ENCODE measurements at places on chromosomes 5 and 9. TPM values are rescaled to one million over a fixed set of nuclear protein-coding genes. Genes with fewer than 3 reads are reported as not detected.

The FAM221B gene
- not detected for total RNA-seq

The TRIM7 gene
- total RNA-seq = 3.0 TPM

The PGM5 gene
- total RNA-seq = not detected

GRCh38 chr5:67181648-67182221, 14.9 kb downstream of the CD180 start:
- peak; percentile 51 for DNase-seq

DNA sequence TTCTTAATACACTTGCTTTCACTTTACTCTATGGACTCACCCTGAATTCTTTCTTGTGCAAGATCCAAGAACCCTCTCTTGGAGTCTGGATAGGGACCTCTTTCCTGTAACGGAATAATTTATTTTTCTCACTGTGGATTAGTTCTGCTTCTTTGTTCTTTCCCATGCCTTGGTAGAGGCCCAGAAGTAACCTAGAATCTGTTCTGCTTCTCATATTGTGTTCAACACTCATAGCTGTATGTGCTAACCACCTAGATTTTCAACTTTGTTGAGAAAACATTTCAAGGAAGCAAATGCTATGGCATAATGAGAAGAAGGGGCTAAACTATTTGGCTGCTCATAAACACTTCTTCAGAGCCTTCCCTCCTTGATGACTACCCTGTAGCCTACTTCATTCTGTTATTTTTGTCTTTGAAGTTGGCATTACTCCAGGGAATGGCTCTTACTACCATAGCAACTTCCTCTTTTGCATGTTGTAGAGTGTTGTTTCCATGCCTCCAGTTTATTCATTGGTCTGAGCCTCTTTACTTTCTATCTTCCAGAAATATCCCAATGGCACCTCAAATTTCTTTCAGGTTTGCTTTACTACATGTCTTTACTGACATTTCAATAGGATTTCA, 74.3 kb downstream of the KIAA0825 start:
- no peak for DNase-seq

GRCh38 chr9:107142896-107143603, 140.0 kb upstream of the RAD23B start:
- no peak for DNase-seq

DNA sequence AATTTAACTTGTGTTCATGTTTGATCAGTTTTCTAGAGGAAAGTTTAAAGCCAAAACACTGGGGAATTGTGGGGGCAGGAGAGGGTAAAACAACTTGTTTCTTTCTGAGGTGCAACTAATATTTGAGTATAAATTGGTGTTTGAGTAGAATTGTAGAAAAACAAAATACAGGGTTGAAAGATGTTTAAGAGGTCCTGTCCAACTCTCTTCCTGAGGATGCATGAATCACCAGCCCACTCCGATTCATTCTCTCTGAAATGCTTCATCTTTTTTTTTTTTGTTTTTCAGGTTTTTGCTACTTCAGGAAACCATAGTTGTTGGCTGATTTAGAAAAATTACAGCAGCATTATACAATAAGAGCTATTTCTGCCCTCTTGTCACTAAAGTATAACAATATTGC, 42.4 kb upstream of the TMC1 start:
- DNase-seq = no peak

GRCh38 chr5:17340819-17341218, 123.4 kb downstream of the BASP1 start:
- no peak for DNase-seq

GRCh38 chr5:34886392-34887119, 28.7 kb downstream of the RAD1 start:
- no peak for DNase-seq

DNA sequence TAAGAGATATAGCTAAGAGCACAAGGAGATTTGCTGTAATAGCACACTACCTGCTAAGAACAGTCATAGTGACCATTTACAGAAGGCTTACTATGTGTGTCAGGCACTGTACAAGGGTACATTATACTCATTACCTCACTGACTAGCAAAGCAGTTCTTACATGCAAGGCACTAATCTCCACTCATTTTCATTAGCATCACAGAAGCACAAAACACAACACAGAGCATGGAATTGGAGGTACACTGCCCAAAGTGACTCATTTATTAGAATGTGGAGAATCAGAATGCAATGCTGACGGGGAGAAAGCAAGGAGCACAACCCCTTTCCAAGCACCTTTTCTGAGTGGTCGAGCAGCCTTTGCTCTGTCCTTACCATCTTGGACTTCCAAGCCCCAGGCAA, 169.7 kb downstream of the ENTREP1 start:
- DNase-seq = no peak

Data from activated CD8-positive, alpha-beta T cell treated with anti-CD3 and anti-CD28 coated beads for 36 hours (primary cell).